ENCODE measurements at places on chromosomes 4 and X.
A peak's percentile ranks its signal among the peaks of the same experiment; 100 is the strongest.

- DNase-seq = peak; percentile 76
Measured at GRCh38 chr4:52911684-52912294, 49.7 kb downstream of the RASL11B start.

- no peak for DNase-seq
Measured at GRCh38 chr4:159178151-159178546, 75.3 kb downstream of the RAPGEF2 start.

GRCh38 chr4:186216465-186217024, 10.8 kb upstream of the KLKB1 start:
- no peak for DNase-seq

- no peak for DNase-seq
Measured at GRCh38 chr4:88212253-88212561, 53.8 kb upstream of the ABCG2 start.

DNA sequence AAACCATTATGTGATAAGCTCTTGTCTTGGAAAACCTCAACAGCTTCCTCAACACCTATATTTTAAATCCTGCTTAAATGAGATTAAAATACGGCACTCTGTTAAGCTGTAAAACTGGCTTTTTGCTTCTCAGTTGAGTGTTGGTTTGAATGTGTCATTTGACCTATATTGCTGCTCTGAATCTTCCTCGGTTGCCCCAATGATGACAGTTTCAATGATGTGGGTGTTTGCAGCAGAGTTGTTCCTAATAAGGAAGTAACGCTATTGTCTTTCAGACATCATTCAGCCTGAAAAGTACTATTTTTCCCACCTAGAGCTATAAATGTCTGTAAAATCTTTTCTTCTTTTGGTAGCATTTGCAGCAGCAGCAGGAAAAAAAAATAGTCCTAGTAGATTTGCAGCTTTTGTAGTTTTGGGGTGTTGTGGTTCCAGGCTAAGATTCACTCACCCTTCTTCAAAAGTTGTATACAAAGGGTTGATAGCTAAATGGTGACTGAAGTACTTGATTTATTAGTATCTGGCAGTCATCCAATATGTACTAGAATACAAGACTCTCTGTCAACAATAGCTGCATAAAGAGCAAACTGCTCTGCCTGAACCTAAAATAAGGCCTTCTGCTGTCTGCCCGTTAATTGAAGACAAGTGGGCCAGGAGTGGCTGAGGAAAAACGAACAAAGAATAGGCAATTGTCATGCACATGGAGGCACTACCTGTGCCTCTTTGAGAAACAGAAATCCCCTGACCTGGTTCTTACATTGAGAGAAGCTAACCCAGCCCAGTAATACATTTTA, 333.1 kb downstream of the IL1RAPL1 start:
- DNase-seq = no peak

DNA sequence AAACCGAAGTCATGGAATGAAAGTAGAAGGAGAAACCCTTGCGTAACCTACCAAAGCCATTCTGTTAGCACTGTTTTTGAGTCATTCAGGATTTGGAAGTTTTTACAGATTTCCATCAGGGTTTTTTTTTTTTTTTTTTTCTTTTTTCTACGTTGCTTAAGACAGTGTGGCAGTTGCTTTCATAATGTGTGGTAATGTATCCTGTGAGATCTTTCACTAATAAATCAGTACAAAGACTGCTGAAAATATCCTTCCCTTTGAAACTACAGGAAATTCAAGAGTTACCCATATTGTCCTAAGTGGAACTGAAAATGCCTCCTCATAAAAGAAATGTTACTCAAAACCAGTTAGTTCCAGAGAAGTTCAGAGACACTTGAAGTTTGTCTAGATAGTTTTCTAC, 137.8 kb downstream of the RAPGEF2 start:
- no peak for DNase-seq

DNA sequence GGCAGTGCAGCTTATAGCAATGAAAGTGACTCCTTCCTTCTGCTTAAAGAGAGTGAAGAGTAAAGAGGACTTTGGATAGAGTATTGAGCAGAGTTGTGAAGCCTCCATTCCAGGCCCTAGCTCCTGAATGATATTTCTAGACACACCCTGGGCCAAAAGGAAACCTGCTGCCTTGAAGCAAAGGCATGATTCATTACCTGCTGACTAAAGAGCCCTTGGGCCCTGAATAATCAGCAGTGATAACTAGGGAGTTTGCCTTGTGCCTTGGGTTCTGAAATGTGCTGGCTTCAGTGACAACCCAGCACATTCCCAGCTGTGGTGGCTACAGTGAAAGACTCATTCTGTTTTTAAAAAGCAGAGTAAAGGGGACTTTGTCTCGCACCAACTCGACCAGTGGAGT, 49.2 kb downstream of the STPG2 start:
- DNase-seq = no peak

GRCh38 chr4:13093170-13093569, 391.0 kb downstream of the RAB28 start:
- no peak for DNase-seq

DNA sequence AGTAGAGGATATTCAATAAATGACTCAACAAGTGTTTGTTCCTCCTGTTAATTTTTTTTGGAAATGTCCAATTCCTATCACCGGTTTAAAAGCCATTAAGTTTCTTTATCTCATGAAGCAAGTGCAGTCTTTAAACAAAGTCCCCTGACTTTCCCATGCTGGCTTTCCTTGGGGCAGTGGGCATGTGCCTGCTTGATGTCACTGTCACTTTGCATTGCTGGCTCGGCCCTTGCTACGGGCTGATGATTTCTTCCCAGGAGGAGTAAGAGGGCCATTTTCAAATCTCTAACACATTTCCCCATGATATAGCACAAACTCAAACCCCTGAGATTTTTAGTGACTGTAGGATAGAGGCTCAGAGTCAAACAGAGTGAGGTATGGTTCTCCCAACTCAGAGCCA, 275.8 kb upstream of the TENM3 start:
- no peak for DNase-seq

- no peak for DNase-seq
Measured at GRCh38 chr4:133145241-133145640, 3.9 kb upstream of the PCDH10 start.

DNA sequence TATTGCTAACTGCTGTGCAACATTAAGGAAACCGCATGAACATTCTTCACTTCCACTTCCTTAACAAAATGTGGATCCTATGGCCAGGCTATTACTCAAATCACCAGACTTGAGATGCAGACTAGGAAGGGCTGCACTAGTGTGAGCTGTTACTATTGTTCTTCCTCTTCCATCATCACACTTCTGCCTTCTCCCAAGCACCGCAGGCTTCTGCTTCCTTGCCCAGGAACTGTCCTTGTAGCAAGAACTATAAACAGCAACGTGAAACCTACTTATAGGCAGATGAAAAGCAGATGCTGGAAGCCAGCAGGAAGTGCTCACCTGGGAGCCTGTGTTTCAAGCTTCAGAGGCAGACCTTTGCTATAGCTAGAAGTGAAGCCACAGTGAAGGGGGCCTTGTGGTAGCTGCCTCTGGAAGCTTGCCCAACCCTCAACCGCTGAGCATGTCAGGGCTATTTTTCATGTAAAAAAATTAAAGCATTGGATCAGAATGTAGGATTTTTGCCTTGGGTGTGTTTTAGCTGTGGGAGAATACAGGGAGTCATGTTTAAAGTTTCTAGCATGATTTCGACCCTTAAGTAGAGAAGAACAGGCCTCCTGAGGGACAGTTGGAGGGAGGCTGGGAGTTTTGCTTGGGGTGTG, 43.9 kb downstream of the CLNK start:
- no peak for DNase-seq

GRCh38 chr4:17493619-17494018, 18.3 kb downstream of the QDPR start:
- DNase-seq = no peak

- DNase-seq = no peak
Measured at GRCh38 chr4:39124885-39125599, 57.3 kb upstream of the WDR19 start.

- no peak for DNase-seq
Measured at GRCh38 chrX:136597954-136598353, 50.0 kb upstream of the CD40LG start.

DNA sequence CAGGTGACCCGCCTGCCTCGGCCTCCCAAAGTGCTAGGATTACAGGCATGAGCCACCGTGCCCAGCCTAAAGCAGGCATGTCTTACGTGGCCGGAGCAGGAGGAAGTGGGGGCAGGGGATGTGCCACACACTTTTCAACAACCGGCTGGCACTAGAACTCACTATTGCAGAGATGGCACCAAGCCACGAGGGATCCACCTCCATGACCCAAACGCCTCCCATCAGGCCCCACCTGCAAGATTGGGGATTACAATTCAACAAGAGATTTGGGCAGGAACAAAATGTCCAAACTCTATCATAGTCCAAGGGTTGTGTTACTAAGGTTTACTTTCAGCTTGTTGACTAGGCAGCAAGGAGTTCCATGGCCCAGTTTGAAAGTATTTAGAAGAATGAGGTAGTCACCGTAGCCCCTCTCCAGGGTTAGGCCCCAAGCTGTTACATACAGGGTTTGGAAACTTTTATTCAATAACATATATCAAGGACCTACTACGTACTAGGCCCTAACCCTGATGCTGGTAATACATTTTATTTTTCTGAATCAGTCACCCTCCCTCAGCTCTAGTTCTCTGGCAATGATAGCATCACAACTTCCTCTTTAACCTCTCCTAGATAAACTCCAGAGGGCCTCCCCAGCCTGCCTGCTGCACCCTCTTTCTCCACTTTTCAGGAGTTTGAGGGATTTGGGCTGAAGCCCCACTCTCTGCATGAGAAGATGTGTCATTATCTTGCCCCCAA, 18.0 kb upstream of the TBC1D14 start:
- DNase-seq = no peak

GRCh38 chr4:42425146-42426065, 28.1 kb downstream of the SHISA3 start:
- DNase-seq = no peak

DNA sequence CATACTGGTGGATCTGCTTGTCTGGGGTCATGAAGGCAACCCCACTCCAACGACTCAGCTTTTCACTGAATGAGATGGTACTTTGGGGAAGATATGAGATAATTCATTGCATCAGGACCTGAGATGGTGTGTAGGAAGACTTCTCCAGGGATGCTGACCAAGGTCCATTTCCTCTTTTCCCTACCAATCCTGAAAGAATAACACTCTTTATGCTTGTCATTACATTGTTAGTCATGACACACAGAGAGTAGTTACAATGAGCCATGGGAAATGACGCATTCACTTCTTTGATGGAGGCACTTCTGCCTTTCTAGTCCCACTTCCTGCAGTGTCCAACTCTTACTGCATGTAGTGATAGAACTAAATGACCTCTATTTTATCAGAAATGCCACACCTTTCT, 58.6 kb downstream of the AREG start:
- DNase-seq = no peak

- no peak for DNase-seq
Measured at GRCh38 chrX:13690836-13691235, 1.9 kb downstream of the RAB9A start.

DNA sequence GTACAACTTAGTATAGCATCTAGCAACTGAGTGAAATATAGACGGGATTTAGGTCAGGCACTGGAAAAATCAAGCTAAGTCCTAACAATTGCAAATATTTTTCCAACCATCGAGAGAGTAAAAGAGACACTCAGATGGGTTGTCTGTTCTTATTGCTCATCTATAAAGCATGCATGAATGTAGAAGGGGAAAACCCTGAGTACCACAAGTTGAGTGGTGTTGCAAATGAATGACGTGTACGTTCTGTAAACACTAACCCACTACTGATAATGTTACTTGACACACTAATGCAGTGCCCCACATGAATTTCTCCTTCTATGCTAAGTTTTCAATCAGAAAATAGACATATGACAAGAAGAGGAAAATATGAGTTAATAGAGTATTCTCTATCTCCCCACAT, 211.2 kb downstream of the COX18 start:
- DNase-seq = no peak

GRCh38 chr4:148834804-148835631, 392.8 kb upstream of the NR3C2 start:
- no peak for DNase-seq

DNA sequence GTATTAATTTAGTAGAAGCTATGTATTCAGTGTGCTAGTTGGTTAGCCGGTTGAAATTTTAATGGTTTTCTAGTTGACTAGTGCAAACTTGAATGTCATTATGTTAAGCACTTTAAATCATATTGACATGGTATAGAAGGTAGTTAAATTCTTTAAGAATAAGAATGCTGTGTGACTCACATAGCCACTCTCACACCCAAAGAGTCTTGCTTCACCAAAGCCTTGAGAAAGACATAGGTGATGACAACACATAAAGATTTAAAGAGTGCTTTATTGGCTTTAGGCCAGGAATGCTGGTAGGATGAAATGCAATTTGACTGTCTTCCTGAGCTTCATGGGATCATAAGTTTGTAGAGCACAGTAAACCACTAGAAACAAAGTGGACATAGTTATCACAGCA, 85.3 kb downstream of the DCAF8L2 start:
- DNase-seq = no peak

GRCh38 chrX:104211187-104211586, 43.5 kb downstream of the ESX1 start:
- DNase-seq = no peak

DNA sequence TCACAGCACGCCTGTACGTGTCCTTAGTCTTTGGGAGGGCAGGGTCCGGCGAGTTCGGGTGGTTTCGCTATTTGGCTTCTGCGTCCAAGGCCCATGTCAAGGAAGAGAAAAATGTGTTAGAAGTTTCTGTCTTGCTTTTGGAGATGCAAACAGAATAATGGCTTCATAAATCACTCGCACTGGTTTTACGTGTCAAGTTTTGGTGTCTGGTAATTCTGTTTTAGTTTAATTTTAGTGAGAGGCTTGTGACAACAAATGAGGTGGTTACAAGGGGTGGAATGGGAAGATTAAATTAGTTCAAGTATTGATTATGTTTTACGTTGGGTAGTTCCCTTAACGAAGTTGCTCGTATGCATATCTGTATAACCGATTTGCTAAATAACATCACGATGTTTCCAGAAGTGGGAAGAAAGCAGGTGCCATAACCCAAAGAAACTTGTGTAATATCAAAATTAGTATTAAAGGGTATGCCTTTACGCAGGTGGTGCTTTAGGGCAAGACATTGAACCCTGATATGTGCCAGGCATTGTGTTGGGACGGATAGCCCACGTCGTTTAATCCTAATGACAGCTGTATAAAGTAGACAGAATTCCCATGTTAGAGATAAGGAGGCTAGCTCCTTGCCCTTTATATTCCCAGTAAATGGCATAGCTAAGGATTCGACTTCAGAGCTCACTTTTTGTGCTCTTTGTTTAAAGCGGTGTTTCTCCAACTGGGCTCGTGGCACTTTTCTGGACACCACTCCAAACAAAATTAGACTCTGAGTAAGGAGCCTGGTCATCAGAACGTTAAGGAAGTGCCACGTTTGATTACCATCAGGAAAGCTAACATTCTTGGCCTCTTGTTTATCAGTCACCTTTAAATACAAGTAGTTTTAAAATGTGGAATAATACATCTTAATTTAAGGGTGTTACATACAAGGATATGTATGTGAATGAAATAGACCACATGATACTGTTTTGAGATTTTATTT, 843 bp downstream of the RPL34 start:
- no peak for DNase-seq

- peak; percentile 51 for DNase-seq
Measured at GRCh38 chr4:146095091-146095690, 80.3 kb upstream of the LSM6 start.

All from stimulated activated CD4-positive, alpha-beta T cell treated with anti-CD3 and anti-CD28 coated beads, Interleukin-2, amount 100 ng/mL, for 48 hours (primary cell).